ENCODE measurements at places on chromosomes 2 and 18.

DNA sequence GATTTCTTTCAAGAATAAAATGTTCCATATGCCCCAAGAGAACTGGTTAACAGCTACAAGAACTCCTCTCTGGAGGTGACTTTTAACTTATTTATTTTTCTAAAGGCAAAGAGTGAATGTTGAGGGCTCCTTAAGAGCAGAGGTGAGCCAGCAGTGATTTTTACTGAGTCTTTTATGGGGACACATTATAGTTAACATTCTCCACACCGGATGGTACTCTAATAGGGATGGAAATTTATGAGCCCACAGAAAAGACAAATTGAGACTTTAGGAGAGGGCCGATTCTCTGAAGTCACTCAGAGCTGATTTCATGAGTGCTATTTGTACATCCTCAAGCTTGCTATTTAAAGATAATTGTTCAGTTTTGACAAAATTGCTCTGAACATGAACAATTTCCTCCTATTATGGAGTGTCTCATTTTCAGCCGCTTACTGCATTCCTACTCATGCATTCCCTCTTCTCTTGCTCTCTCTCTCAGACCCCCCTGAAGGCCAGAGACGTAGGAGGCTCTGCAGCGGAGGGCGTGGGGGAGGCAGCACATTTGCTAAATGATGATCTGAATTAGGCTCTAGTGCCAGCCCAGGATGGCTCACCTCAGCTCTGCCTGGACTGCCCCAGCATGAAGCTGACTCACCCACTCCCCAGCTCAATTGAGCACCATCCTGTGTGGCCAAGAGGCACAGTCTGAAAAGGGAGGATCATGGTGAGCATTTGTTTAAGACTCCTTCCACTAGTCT lies 5.9 kb upstream of the RPL37A start:
- DNase-seq = no peak

DNA sequence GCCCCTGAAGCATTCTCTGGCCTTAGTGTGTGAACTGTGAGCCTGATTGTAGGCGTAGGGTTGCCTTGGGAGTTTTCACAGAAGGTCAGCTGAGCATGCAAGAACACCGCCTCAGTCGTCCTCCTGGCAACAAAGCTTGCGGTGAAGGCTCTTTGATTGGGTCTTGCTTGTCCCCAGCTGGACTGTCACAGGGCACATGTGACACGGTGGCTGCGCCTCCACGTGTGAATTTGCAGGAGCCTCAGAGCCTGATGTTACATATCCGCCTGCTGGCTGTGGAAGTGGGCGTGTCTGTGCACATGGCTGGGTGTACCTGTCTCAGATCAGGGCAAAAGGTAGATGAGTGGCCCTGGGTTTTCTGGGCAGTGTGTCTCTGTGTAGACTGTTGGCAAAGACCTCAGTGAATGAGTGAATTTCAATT lies 228.7 kb downstream of the HAUS1 start:
- no peak for DNase-seq

- DNase-seq = no peak
These were observed 33.5 kb downstream of the CUL3 start for GRCh38 chr2:224551693-224552092.

DNA sequence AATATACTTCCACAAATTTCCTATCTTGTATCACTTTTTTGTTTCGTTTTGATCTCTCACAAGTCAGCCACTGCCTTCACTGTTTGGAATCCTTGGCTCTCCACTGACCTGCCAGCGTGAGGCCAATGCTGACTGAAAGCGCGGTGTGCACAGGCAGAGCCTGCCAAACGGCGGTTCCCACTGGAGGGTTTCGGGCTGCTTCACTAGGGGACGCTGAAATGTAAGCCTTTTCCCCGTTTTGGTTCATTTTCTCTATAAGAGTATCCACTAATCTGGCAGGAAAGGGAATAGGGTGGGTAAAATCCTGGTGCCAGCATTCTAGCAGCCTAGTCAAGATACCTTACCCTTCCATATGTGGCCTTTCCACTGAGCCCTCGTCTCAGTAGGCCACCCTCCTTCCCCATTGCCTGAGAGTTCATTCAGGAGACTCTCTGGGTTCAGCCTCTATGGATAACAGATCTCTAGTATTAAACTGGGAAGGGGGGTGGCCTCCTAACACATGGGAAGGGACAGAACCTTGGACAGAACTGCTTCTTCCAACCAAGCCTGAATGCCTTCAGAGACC lies 91.5 kb downstream of the DYM start:
- no peak for DNase-seq

DNA sequence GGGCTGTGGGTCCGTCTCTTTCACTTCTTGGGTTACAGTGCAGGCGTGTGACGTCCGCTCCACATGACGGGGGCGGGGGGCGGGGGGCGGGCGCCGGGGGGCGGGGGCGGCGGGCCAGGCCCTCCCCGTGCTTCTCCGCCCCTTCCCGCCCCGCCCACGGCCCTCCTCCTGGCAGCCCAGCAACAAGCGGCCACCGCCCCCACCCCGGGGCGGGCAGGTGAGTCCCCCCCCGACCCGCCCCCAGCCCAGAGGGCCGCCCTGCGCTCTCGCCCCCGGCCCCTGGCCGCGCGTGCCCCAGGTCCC lies 3.6 kb downstream of the ZNF516 start:
- DNase-seq = no peak
